CD4-positive, alpha-beta T cell treated with Interleukin-2 at 100 ng/mL for 4 hours (primary cell): ENCODE measurements at places on chromosomes 1 and 21.

- DNase-seq: no peak
Observed at GRCh38 chr21:32035617-32036016, 162.8 kb downstream of the HUNK start.

- no peak for DNase-seq
Observed at GRCh38 chr21:28883931-28884330, 108.7 kb downstream of the LTN1 start.

- no peak for DNase-seq
Observed at GRCh38 chr1:24110642-24111261, 1.2 kb downstream of the MYOM3 start.

GRCh38 chr1:225760531-225760930 is 17.1 kb upstream of the SRP9 start:
- DNase-seq: no peak

GRCh38 chr1:191839891-191840290 is 318.4 kb upstream of the RGS18 start:
- no peak for DNase-seq

GRCh38 chr1:234706931-234707330 is 97.0 kb upstream of the IRF2BP2 start:
- no peak for DNase-seq

DNA sequence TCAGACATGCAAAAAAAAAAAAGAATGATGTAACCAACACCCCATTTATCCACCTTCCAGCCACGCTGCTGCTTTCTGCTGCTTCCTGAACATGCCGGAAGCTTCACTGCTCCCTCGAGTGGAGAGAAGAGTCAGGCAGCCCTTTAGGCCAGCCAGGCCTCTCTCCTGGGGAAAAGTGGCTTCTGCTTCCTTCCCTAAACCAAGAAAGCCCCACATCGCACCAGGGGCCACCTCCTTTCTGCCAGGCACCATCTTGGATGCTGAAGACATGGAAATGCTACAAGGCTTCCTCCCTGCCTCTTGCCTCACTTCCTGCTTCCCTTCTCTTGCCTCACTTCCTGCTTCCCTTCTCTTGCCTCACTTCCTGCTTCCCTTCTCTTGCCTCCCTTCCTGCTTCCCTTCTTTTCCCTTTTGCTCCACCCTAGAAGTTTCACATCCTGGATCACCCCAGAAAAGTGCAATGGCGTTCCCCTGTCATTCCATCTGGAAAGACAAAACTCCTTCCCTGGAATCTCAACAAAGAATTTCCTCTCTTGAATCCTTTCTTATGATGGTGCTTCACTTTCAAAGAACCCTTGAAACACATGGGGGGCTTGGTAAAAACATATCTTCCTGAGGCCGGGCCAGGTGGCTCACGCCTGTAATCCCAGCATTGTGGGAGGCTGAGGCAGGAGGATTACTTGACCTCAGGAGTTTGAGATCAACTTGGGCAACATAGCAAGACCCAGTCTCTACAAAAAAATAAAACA is 18.7 kb downstream of the TNFRSF8 start:
- DNase-seq: no peak
